Putamen (tissue), 1 donor: ENCODE measurements at places on chromosomes 12 and 14.

DNA sequence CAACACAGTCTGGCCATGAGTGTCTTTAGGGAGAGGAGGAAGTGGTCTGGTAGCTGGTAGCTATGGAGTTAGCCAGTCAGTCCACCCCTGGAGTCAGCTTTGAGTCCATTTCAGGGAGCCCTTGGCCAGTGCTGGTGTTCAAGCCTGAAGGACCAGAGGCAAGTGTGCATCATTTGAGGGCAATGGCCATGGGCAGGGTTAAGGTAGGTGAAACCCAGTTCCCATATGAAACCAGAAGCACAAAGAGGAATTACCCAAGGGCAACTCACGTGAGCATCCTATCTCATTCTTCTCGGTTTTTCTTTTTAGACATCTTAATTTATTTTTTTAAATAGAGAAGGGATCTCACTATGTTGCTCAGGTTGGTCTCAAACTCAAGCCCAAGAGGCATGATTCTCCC, 61.3 kb upstream of the ACTN1 start:
- no peak for DNase-seq

DNA sequence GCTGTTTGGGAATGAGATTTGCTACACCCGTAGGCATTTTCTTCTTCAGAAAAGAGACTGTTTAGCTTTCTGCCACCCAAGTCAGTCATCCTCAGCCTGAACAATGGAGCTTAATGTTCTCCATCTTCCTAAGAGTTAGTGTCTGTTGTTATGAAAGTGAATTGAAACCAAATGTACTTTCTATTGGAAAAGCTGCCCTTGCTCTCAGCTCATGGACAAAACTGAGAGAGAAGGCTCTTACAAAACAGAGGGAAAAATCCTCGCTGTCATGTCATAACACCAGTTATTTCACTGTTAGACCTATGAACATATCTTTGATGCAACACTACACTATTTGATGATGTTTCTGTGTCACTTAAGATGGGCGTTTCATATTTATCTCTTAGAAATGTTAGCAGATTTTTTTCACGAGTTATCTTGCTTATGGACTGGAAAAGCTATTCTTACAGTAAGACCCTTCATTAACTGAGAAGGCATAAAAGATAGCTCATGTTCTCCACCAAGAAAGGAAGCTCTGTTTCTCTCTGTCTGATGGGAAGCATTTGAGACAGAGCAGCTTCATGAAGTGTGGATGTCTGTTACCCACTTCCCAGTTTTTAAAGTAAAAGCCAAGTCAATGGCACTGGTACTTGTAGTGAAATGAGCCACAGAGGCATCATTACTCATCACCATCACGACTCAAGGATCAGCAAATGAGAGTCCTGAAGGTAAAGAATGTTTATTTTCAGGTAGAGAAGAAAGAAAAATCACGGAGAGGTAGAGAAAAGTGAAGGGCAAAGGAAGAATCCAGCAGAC, 483.9 kb downstream of the ZFP36L1 start:
- DNase-seq: no peak

DNA sequence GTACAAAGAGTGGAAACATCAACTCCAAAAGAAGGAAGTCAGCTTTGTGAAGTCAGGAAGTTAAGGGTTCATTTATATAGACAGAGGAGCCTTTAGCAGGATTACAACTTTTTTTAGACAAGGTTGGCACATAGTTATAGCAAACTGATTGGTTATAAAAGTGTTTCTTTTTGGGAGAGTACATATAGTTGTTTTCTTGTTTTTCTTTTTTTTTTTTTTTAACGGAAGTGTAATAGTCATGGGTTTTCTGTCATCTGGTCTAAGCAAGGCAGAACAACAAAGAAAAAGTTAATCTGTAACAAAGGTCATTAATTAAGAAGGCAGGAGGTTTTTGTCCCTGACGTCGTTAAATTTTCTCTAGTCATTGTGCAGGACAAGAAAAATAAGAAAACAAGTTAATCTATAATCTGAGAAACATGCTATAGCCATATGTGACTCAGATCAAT, 13.0 kb upstream of the MFAP5 start:
- no peak for DNase-seq

- DNase-seq: no peak
Measured at GRCh38 chr12:33277376-33277775, 162.2 kb downstream of the SYT10 start.

GRCh38 chr14:64060199-64060545, 207.4 kb downstream of the SYNE2 start:
- DNase-seq: no peak

GRCh38 chr14:89889626-89890025, 64.9 kb downstream of the EFCAB11 start:
- DNase-seq: no peak

DNA sequence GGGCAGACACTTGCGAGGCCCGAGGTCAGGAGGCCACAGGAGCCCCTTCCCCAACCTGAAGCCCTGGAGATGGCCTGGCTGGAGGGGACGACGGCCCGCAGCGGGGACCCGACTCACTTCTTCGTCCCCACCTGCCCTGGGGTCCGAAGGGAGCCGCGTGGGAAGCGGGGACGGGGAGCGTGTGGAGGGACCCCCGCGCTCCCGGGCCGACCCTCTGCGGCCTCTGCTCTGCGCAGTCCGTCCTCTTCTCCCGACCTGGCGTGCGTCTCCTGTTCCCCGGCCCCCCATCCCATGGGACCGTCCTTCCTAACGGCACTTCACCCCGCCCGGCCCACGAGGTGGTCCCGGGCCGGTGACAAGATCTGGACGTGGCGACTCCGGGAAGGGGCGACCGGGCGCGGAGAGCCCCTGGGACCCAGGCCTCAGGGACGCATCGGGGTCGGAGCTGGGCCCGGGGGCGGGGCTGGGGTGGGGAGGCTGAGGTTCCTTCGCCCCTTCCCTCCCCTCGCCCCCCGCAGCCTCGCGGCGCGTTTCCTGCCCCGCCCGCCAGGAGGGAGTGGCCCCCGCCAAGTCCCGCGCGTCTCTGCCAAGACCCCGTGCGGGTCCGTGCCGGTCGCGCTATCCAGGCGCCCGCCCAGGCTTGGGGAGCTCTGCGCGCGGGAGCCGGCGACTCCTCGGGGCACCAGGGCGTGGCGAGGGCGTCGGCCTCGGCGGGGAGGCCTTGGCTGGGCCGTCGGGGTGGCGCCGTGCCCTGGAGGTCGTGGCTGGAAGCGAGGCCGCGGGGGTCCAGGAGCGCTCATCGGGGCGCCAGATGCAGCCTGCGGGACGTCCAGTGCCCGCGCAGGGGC, 97.1 kb downstream of the TNFAIP2 start:
- no peak for DNase-seq

DNA sequence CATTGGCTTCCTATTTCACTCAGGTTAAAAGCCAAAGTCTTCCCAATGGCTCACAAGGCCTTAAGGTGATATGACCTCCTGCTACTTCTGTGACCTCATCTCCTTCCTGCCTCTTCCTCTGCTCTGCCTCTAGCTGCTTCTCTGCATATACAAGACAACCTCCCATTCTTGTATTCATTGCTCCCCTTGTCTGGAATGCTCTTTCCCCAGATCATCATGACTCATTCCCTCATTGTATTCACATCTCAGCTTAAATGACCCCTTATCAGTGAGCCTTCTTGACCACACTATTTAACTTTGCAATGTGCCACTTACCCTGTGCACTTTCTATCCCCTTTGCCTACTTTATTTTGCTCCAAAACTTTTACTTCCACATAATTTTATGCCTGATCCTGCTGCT, 90.2 kb downstream of the PPP1R12A start:
- no peak for DNase-seq

GRCh38 chr14:23558346-23559009, 2.4 kb downstream of the THTPA start:
- no peak for DNase-seq

- no peak for DNase-seq
Measured at GRCh38 chr14:60183741-60184140, 18.5 kb upstream of the DHRS7 start.

DNA sequence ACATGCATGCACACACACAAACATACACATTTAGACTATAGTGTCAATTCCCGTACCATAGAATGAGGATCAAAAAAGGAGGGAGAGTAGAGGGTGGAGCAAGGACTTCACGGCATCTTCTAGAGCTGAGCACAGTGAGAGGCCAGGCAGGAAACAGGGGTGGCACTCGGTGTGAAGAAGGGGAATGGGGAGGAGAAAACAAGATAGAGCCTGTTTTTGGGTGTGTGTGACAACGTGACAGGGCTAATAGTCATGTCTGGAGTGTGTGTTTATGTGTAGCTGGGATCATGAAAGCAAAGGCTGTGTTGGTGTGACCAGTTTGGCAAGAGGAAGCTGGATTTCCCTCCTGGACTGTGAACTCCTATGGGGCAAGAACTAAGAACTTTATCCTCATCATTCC, 9.9 kb upstream of the ACVR1B start:
- no peak for DNase-seq

DNA sequence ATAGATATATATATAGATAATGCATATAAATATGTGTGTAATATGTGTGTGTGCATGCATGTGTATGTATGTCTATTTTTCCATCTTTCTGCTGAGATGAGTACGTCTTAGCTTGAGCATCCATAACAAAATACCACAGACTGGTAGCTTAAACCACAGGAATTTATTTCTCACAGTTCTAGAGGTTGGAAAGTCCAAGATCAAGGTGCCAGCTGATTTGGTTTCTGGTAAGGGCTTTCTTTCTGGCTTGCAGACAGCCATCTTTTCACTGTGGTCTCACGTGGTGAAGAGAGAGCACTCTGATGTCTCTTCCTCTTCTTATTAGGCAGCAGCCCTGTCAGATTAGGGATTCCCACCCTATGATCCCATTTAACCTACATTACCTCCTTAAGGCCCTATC, 47.3 kb downstream of the ACSM4 start:
- DNase-seq: no peak

- DNase-seq: no peak
Measured at GRCh38 chr12:109589240-109589590, 15.6 kb downstream of the MVK start.

DNA sequence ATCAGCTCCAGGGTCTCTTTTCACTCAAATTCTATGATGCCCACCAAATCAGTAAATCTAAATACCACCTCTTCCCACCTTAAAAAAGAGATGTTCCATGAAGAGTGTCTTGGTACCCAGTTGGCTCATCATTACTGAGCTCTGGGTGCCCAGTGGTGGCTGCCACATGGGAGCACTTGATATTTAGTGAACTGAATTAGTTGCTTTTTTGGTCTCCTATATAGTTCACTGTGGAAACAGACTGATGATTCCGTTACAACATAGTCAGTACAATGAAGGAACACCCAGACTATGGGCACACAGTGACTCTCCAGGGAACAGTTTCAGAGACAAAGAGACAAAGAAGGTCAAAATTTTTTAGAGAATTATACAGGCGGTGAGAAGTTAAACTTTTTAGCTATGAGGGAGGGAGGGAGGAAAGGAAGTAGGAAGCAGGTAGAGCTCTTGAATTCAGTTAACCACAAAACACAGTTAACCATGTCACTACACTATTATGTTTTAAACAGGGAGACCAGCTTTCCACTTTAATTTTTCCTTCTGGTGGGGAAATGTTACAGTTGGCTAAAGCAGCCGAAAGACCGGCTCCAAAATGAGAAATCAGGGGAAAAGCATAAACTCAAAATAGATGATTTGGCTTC, 14.6 kb upstream of the YY1 start:
- DNase-seq: no peak

- DNase-seq: no peak
Measured at GRCh38 chr12:122988036-122988435, 7.6 kb downstream of the ARL6IP4 start.

DNA sequence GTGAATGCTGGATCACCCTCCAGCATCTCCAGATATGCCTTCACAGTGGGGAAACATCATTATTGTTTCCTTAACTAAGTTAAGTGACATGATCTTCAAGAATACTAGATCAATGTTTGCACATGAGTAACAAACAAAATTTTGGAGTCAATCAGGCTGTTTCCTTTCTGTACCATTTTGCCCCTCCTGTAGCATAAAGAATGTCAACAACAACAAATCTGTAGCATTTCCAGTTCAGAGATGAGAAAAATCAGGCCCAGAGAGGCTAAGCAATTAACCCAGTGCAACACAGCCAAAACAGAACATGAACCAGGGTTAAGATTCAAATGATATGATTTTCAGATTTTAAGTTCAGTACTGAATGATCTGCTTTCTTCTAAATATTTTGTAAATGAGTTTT, 31.7 kb downstream of the SRRM4 start:
- no peak for DNase-seq

DNA sequence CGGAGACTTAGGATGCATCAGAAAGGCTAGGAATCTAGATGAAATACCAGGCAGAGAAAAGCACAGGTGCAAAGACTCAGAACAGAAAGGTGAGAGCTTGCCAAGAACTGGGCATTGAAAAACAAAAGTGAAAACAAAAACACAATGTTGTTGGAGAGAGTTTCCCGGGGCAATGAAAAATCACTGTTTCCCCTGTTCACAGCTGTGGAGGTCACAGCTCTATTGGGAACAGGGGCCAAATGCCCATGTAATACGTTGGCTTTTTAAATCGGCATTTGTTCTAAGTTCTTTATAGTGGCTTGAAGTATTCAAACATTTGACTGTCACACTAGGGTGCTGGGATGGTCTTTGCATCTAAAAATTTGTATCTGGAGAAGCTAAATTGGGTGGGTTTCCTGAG, 108.3 kb downstream of the SLC15A4 start:
- DNase-seq: no peak

- no peak for DNase-seq
Measured at GRCh38 chr12:94195483-94195882, 47.1 kb downstream of the PLXNC1 start.

DNA sequence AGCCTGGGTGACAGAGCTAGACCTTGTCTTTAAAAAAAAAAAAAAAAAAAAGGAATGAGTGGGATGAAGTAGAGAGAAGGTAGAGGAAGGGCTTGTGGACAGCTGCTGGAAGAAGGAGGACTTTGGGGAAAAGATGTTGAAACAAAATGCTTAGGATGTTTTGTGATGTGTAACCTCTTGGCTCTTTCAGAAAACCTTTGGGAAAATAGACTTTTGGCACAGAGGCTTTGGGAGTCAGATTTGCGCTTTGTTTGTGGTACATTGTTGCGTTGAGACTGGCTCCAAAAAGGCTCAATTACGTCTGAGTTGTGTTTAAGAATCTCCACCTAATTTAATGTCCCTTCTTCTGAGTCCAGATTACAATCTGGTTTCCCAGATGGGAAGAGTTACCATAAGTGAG, 32.9 kb upstream of the SPTLC2 start:
- no peak for DNase-seq

- no peak for DNase-seq
Measured at GRCh38 chr14:87629788-87630187, 363.2 kb downstream of the GALC start.

- peak; percentile 68 for DNase-seq
Measured at GRCh38 chr12:2783936-2784600, 10.7 kb upstream of the FKBP4 start.

DNA sequence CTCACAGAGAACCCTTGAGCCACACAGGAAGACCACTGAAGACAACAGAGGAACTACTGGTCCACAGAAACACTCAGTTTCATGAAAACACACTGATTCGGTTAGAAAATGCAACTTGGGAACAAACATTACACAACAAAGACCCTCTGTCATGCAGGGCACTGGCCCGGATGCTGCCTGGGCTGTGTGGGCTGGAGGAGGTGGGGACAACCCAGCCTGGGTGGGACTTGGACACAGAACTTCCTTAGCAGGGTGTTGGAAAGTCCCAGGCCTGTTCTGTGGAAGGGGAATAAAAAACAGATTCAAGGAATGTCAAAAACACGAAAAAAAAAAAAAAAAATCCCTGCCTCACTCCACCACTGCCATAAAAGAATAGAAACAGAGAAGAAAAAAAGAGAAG, 181.0 kb downstream of the MON2 start:
- DNase-seq: peak; percentile 66
